CD14-positive monocyte (primary cell): ENCODE measurements at places on chromosomes 12 and 14. TPM values are rescaled to one million over a fixed set of nuclear protein-coding genes. Genes with fewer than 3 reads are reported as not detected.
A peak's percentile ranks its signal among the peaks of the same experiment; 100 is the strongest.

- H3K4me1 ChIP-seq, result peaks cover 3% of the 10 kb centered on the region
- no peaks in the 10 kb centered on the region for H3K27me3 ChIP-seq
- peaks cover 42% of the 10 kb centered on the region for H3K36me3 ChIP-seq
Observed at GRCh38 chr12:118188690-118189371, 52.9 kb downstream of the PEBP1 start.

DNA sequence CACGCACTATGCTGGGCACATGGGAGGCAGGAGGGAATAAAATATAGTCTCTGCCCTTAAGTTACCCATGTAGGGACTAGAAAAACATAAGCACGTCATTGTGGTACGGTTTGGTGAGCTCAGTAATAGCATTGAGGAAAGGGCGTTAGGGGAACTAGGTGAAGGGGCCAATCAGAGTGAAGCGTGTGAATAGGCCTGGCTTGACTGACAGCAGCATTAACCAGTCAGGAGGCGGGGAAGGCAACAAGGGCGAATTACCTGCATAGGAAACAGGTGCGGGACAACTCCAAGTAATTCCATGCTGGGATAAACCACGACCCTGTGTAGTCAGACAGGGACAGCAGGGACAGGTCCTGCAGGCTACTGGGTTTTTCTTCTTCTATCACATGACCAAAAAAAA, 107.7 kb downstream of the UNC79 start:
- no peak for DNase-seq
- no peaks in the 10 kb centered on the region for H3K36me3 ChIP-seq
- H3K27ac ChIP-seq, result no peak overlapping the region
- no peak overlapping the region for H3K4me3 ChIP-seq
- peaks cover 22% of the 10 kb centered on the region for H3K4me1 ChIP-seq

DNA sequence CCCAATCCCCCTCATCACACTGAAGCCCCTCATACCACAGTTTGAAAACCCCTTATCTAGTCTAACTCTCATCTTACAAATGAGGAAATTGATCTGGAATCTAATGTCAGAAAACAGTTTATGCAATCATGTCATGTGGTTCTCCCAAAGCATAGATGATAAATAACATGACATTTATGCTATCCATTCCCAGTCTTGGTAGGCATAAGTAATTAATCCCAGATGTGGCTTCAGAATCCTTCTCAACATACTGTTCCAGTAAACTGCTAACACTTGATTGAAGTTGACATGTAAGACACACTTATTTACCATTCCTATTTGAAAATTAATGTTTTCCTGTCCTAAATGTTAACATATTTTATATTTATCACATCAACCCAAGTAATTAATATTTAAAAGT, 168.7 kb downstream of the GALC start:
- H3K27ac ChIP-seq, result no peak overlapping the region
- H3K4me1 ChIP-seq, result no peaks in the 10 kb centered on the region
- no peak overlapping the region for H3K4me3 ChIP-seq

GRCh38 chr14:26199590-26200370, 398.1 kb downstream of the NOVA1 start:
- H3K27me3 ChIP-seq, result peaks cover 39% of the 10 kb centered on the region
- H3K4me1 ChIP-seq, result no peaks in the 10 kb centered on the region
- no peak overlapping the region for H3K27ac ChIP-seq

DNA sequence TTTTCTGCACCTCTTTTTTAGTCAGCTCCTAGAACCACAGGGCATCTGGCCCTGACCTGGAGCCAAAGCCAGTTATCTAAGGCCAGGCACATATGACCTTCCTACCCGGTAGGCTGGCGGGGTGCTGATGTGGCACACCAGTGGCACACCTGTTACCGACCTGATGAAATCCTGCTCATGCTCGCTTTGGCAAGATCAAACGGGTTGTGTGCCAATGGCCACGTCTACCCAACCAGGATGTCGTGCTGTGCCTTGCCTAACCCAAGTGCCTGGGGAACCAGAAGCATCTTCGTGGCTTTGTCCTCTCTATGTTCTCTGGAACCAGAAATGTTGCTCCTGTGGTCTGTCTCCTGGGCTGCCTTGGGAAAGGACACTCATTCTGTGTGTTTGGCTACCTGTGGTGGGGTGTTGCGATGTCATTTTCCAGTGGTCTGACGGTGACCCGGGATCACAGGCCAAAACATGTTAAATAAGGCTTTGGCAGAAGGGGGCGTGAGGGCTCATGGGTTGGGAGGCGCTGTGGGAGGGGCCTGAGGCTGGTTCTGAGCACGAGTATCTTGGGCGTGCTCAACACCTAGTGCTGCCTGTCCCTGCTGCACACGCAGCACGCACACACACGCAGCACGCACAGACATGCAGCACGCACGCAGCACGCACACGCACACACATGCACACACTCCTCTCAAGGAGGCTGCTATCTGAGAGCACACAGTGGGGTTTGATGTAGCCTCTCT, 27.9 kb downstream of the CCNK start:
- no peaks in the 10 kb centered on the region for H3K27me3 ChIP-seq
- H3K4me1 ChIP-seq, result no peaks in the 10 kb centered on the region
- peaks cover 85% of the 10 kb centered on the region for H3K36me3 ChIP-seq
- DNase-seq, result no peak
- no peak overlapping the region for H3K4me3 ChIP-seq

DNA sequence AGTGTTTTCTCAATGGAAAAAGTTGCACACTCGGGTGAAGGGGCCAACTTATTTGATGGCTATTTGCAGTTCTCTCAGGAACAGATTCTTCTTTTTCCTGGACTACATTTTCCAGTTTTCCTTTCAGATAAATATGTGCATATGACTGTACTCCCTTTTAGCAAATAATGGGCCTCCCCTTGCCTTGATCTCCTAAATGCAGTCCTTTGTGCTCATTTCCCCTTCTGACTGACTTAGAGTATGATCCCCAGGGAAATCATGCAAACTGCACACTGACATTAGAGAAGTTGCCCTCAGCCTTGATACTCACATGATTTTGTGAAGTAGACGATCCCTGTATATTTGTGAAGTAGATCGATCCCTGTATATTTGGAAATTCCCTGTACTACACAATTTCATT, 492.9 kb upstream of the NOVA1 start:
- H3K4me3 ChIP-seq, result no peak overlapping the region

DNA sequence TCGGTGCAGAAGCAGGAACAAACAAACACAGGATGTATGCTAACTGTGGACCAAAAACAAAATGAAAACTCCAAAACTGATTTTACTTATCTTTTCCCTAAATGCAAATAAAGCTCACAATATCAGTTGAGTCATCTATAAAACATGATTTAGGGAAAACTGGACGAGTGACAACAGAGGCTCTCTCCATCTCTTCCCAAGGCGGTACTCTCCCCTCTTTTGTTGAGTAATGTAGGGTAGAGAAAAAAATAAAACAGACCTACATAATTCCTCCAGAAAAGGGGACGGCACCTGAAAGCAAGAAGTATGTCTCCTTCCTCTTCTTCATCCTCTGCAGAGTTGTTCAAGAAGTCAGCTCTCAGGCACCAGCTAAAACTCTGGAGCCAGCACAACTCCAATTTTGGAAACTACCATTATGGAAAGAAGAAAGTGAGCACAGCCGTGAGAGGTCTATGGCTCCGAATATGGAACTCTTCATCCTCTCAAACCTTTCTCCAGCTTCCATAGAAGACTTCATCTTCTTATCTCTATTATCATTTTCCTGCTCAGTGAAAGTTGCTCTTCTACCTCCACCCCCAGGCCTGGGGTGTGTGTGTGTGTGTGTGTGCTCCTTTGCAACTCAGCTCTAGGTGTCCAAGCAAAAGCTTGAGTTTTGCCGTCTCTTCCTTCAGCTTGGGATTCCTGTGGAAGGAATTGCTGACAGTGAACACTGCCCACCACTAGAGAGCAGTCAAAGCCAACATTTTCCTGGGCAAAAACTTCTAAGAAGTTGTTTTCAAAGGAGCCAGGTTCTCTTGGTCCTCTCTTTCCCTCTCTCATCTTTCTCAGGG, 155.4 kb downstream of the DIO2 start:
- H3K27me3 ChIP-seq, result no peaks in the 10 kb centered on the region
- no peaks in the 10 kb centered on the region for H3K36me3 ChIP-seq
- H3K4me1 ChIP-seq, result no peaks in the 10 kb centered on the region
- no peak overlapping the region for H3K27ac ChIP-seq

DNA sequence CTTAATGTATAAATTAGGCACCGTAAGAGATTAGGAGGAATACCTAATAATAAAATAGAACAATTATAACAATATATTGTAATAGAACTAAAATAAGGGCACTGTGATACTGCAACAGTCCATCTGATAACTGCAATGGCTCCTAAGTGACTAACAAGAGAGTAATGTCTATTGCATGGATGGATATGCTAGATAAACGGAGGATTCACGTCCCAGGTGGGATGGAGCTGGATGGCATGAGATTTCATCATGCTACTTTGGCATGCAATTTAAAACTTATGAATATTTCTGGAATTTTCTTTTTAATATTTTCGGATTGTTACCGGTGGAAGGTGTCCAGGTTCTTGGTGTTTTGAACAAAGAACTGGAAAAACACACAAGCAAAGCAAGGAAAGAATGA, 2.2 kb upstream of the TMEM19 start:
- H3K36me3 ChIP-seq, result no peaks in the 10 kb centered on the region
- H3K27me3 ChIP-seq, result no peaks in the 10 kb centered on the region
- no peak for DNase-seq
- peaks cover 43% of the 10 kb centered on the region for H3K4me1 ChIP-seq
- no peak overlapping the region for H3K4me3 ChIP-seq

GRCh38 chr12:52349196-52349595, 18.1 kb downstream of the KRT85 start:
- no peak overlapping the region for H3K27ac ChIP-seq
- no peaks in the 10 kb centered on the region for H3K4me1 ChIP-seq
- no peaks in the 10 kb centered on the region for H3K36me3 ChIP-seq
- H3K4me3 ChIP-seq, result no peak overlapping the region
- no peak for DNase-seq
- no peaks in the 10 kb centered on the region for H3K27me3 ChIP-seq

- H3K27me3 ChIP-seq, result no peaks in the 10 kb centered on the region
- H3K4me1 ChIP-seq, result no peaks in the 10 kb centered on the region
- H3K27ac ChIP-seq, result no peak overlapping the region
- H3K4me3 ChIP-seq, result no peak overlapping the region
- no peaks in the 10 kb centered on the region for H3K36me3 ChIP-seq
Observed at GRCh38 chr12:46983393-46983793, 96.0 kb upstream of the PCED1B start.

DNA sequence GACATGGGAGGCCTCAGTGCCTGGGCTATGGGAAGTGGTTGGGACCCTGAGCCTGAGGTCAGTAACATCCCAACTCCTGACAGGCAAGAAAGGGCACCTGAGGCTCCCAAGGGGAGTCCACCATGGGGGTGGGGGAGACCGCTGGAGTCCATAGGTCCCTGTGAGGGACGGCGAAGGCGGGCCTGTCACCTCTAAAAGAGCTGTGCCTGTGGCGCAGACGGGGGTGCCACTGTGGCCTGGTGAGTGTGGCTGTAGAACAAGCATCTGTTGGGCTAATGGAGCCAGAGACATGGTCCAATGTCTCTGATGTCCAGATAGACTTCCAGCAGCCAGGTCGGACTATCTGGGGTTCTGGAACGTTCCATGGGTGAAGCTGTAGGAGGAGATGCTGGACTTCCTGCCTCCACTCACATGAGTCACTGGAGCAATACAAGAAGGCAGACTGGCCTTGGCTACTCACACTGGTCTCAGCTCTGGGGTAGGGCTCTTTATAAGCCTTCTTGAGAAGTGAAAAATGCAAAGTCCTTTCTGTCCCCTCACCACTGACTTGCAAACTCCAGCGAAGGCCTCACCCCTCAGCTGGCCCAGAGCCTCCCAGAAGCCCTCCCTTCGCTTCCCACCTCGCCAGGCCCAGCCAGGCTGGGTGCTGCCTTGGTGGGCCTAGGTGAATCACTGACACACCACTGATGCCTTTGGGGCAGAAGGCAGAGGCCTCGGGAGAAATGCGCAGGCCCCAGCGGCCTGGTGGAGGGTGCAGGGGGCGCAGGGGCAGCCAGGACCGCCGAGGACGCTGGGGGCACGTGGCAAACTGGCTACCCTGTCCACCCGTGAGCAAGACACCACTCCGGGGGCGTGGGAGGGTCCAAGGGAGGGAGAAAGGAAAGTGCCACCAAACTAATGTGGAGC, 1.1 kb upstream of the TRAF3 start:
- no peaks in the 10 kb centered on the region for H3K36me3 ChIP-seq
- H3K27me3 ChIP-seq, result no peaks in the 10 kb centered on the region
- DNase-seq, result peak; percentile 68
- peaks cover 51% of the 10 kb centered on the region for H3K4me1 ChIP-seq
- peak overlapping the region; percentile 80 for H3K27ac ChIP-seq

DNA sequence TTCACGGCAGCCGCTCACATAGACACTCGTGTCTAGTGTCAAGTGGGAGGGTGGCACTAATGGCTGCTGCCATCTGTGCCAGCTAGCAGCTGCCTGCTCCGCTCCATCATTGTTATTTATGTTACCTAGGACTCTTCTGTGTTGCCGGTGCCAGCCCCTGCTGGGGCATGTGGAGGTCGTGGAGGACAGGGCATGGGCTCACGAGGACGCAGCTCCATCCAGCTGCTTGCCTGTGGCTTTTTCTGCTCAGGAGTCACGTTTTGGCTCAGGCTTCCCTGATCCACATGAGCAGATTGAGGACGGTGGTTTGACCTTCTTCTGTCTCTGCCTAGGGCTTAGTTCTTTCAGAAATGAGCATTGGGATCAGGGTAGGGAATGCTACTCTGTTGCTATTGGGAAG, 31.2 kb downstream of the TPCN1 start:
- no peak for DNase-seq
- no peak overlapping the region for H3K27ac ChIP-seq
- H3K4me3 ChIP-seq, result no peak overlapping the region
- H3K36me3 ChIP-seq, result peaks cover 42% of the 10 kb centered on the region
- H3K4me1 ChIP-seq, result no peaks in the 10 kb centered on the region

The SLCO1B1 gene
- polyA plus RNA-seq, result not detected

The DPPA3 gene
- not detected in 2 replicates for polyA plus RNA-seq

The DHRS2 gene
- not detected for polyA plus RNA-seq

The PZP gene
- not detected for polyA plus RNA-seq

The WNT1 gene
- polyA plus RNA-seq, result 0.09 and 0.33 TPM in 2 replicates

The TAS2R31 gene
- polyA plus RNA-seq, result not detected

The RNASE1 gene
- 11.3 TPM for polyA plus RNA-seq

The P2RX2 gene
- polyA plus RNA-seq, result not detected

The SRGAP1 gene
- 0.05 TPM for polyA plus RNA-seq

The FOXM1 gene
- polyA plus RNA-seq, result not detected

The TMEM253 gene
- polyA plus RNA-seq, result not detected
